ENCODE measurements at places on chromosomes 16 and 17.

DNA sequence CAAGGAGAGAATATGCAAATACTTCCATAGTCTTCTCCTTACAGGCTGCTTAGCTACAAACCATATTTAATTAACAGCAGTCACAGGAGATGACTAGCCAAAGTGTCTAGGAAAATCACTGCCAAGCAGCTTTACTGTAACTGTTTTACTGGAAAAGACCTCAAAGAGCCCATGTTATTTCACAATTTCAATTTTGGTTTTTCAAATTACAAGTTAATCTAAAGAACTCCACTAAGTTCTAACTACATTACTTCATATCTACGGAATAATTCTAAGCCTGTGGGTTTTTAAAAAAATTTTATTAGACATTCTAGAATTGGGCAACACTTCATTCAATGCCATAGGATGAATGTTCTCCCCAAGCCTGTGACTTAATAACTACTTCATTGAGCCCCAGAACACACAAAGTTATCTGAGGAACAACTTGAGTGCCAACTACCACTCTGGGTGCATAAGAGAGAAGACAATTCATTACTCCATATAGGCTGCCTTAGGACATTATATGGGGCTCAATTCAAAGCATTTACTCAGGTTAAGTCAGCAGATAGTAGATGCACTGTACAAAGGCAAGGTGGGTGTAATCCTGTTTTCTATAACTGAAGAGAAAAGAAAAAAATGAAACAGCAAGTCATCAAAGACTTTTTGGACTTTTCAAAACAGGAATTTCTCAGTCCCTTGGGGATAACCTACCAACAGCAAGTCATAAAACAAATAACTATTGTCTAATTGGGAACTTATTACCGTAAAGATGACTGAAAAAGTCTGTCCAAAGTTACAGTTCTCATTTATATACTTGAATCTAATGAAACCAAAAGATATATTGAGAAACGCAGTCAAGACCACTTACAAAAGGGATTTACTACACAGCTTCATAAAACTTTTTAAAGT lies 33.0 kb downstream of the STAT3 start:
- peak; percentile 44 for DNase-seq

DNA sequence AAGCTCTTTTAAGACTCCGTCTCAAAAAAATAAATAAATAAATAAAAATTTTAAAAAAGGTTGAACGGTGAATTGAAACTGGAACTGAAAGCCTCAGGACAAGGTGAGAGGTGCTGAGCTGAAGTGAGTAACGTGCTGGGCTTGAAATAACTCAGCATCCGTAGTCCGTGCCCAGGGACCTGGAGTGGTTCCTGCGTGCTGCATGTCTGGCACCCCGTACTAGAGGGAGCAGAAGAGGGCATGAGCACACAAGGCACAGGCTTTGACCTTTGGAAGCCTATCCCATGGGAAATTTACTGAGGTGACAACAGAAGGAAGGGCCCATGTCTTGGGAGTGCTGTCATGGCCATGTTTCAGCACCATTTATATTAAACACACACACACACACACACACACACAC lies 4.5 kb upstream of the MEIOB start:
- no peak for DNase-seq

GRCh38 chr17:45086865-45087503 lies 25.9 kb downstream of the NMT1 start:
- no peak for DNase-seq

- DNase-seq = no peak
Measured at GRCh38 chr17:66717641-66718058, 117.3 kb upstream of the CACNG5 start.

- DNase-seq = no peak
Measured at GRCh38 chr17:15966879-15967248, 21.9 kb downstream of the ADORA2B start.
